ENCODE measurements at places on chromosomes 5 and 9. TPM values are rescaled to one million over a fixed set of nuclear protein-coding genes. Genes with fewer than 3 reads are reported as not detected.
A peak's percentile ranks its signal among the peaks of the same experiment; 100 is the strongest.

The FAM221B gene
- 4.2 TPM for total RNA-seq

DNA sequence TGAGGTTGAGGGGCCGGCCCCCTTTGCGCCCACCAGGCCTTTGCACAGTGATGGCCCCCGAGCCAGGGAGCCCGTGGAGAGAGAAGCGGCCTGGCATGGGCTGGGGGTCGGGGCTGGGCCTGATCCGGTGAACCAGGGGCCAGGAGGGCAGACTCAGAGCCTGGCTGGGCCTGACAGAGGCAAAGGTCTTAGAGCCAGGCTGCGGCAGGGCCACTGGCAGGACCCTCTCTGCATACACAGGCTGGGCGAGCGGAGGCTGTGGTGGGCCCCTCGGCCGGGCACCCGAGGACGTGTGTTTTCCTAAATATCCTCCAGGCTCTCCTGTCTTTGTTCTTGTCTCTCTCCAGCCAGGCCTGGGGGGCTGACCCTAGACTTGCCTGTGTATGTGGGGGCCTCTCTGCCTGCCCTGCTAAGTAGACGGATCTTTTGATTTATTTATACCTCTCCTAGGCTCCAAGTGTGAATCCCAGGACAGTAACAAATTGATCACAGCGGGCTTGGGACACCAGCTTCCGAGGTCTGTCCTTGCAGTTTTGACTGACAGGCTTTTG lies 933 bp downstream of the NEK6 start:
- DNase-seq: no peak
- no peaks in the 10 kb centered on the region for H3K36me3 ChIP-seq
- H3K27ac ChIP-seq: peak overlapping the region; percentile 61

GRCh38 chr5:95923918-95924544 lies 37.6 kb downstream of the ELL2 start:
- peaks cover 30% of the 10 kb centered on the region for H3K4me1 ChIP-seq
- no peak for DNase-seq
- H3K27ac ChIP-seq: peak overlapping the region; percentile 66
- no peaks in the 10 kb centered on the region for H3K36me3 ChIP-seq
- no peaks in the 10 kb centered on the region for H3K27me3 ChIP-seq

- H3K4me3 ChIP-seq: no peak overlapping the region
- H3K27ac ChIP-seq: no peak overlapping the region
- H3K4me1 ChIP-seq: no peaks in the 10 kb centered on the region
- H3K36me3 ChIP-seq: no peaks in the 10 kb centered on the region
- no peaks in the 10 kb centered on the region for H3K27me3 ChIP-seq
- DNase-seq: no peak
These were observed 90.3 kb upstream of the APC start for GRCh38 chr5:112647428-112647827.

The CACFD1 gene
- total RNA-seq: 47.9 TPM

The CSF1R gene
- 4.3 TPM for total RNA-seq

- peaks cover 3% of the 10 kb centered on the region for H3K4me1 ChIP-seq
- H3K4me3 ChIP-seq: no peak overlapping the region
These were observed 22.3 kb downstream of the NCS1 start for GRCh38 chr9:130194378-130194932.

The ROR2 gene
- total RNA-seq: 12.3 TPM

The BNIP1 gene
- 20.5 TPM for total RNA-seq

- no peak overlapping the region for H3K27ac ChIP-seq
- H3K36me3 ChIP-seq: no peaks in the 10 kb centered on the region
- H3K27me3 ChIP-seq: no peaks in the 10 kb centered on the region
- H3K4me3 ChIP-seq: peak overlapping the region; percentile 42
- DNase-seq: no peak
These were observed 10.5 kb downstream of the MSX2 start for GRCh38 chr5:174734571-174735497.

DNA sequence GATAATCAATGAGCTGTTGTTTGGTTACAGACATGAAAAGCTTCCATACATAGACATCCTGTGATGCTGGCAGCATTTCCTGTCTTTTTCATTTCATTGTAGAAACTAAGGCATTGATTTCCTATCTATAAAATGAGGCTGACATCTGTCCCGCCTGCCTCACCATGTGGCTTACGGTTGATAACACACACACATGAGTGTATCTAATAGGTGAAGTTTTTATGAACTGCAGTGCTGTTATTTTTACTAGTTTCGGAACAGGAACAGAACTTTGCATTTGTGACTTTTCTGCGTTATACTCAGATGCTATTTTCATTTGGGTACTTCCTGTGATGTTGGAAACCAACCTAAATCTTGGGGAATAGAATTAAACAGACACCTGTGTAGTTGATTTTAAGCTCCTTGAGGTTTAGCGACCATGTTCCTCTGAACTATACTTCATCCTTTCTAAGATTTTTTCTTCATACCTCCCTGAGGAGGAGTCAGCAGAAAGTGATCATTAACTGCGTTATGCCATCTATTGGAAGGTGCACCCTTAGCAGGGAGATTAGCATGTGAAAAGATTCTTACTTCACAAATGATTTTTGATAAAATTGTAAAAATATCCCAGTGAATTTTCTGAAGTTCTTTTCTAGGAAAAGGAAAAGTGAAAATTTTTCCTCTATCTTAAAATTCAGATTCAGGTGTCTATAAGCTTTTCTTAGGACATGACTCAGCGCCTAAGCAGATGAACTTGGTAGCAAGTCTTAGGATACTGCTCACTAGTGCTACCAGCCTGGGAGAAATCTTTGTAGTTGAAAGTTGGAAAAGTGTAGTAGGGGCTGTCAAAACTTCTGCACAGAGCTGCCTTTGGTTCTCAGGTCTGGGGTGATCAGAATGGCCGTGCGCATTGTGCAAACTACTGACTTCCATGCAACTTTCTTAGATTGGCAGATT lies 134.5 kb downstream of the TRIO start:
- no peak overlapping the region for H3K27ac ChIP-seq
- no peaks in the 10 kb centered on the region for H3K4me1 ChIP-seq
- no peak for DNase-seq
- H3K27me3 ChIP-seq: no peaks in the 10 kb centered on the region
- no peak overlapping the region for H3K4me3 ChIP-seq

- H3K27ac ChIP-seq: no peak overlapping the region
- no peaks in the 10 kb centered on the region for H3K27me3 ChIP-seq
- no peaks in the 10 kb centered on the region for H3K36me3 ChIP-seq
- no peak for DNase-seq
- no peak overlapping the region for H3K4me3 ChIP-seq
- H3K4me1 ChIP-seq: no peaks in the 10 kb centered on the region
These were observed 595.1 kb upstream of the PTGER4 start for GRCh38 chr5:40084614-40085013.

GRCh38 chr5:149781612-149782011 lies 51.5 kb downstream of the PPARGC1B start:
- H3K27me3 ChIP-seq: no peaks in the 10 kb centered on the region
- no peaks in the 10 kb centered on the region for H3K4me1 ChIP-seq
- H3K4me3 ChIP-seq: no peak overlapping the region
- no peak for DNase-seq
- H3K27ac ChIP-seq: no peak overlapping the region

DNA sequence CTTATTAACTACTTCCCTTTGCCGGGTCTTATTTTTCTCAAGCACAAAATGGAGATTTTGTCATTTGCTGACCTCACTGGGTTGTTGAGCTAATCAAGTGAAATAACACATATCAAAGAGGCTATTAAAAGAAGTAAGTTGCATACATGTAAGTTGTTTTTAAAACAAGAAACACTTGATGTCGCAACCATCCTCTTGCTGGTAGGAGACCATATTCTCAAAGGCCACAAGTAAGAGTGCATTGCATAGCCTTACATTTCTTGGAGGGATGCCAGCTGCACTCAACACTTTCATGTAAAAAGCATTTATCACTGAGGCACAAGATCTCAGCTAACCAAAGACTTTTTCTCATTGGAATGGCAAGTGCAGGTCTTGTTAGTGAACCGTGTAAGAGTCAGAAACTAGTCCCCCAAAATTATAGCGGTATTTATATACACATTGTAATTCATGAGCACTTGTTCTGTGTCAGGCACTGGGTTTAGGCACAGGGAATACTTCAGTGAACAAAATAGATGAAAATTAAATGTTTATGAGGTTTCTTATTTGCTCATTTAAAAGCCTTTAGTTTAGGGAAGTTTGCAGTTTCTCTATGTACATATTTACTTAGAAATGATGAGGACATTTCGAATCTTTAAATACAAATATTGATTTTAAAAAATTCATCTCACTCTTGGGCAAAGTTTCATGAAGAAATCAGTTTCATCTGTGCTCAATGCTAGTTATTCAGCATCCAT lies 72.0 kb downstream of the ZFAND5 start:
- peaks cover 5% of the 10 kb centered on the region for H3K4me1 ChIP-seq
- peak; percentile 19 for DNase-seq
- no peak overlapping the region for H3K27ac ChIP-seq
- H3K4me3 ChIP-seq: no peak overlapping the region
- no peaks in the 10 kb centered on the region for H3K36me3 ChIP-seq

DNA sequence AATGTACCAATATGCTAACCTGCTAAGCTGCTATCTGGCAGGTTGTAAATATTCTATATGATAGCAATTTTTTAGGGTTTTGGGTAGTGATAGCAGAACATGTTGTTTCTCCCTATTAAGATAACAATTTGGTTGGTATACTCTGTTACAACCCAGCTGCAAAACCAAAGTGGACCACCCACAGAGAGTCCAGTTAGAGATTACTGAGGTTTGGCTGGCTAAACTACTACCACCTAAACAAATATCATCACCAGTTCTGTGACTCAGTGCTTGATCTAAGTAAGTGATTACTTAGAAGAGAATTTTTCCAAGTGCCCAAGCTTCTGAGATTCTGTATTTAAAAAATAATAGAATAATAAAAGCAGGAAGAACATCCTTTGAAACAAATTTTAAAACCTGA lies 72.3 kb downstream of the XRCC4 start:
- H3K4me1 ChIP-seq: peaks cover 5% of the 10 kb centered on the region
- H3K27me3 ChIP-seq: no peaks in the 10 kb centered on the region
- H3K27ac ChIP-seq: no peak overlapping the region
- H3K36me3 ChIP-seq: no peaks in the 10 kb centered on the region
- no peak overlapping the region for H3K4me3 ChIP-seq

DNA sequence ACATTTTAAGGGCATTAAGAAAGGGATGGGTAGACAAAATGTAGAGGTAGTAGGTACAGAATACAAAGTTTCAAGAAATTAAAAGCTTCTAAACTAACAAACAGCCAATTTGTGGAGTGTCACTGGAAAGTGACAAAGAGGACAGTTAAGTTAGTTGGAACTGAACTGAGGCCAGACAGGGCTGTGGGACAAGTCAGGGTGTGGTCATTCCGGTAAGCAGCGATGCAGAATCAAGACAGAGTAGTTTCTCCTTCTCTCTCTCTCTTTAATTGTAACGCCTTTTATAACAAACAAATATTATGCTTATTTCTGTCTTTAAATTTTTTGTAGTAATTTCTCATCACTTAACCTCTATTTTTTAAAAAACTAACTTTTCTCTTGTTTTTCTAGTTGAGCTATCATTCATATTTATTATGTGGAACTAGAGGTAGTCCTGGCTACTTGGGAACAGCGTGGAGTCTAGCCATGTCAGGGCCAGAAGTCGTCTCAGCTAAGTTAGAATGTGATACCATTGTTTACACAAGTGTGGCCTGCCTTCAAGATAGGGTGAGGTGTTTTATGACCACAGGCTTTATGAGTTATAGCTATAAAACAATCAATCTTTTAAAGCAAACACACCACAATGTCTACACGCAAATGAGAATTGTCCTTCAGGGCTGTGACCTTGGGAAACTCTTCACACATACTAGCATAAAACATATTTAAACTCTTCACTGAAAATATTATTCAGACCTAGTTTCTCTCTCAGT lies 115.3 kb upstream of the CDKN2B start:
- H3K27me3 ChIP-seq: no peaks in the 10 kb centered on the region
- H3K36me3 ChIP-seq: no peaks in the 10 kb centered on the region
- H3K27ac ChIP-seq: no peak overlapping the region

GRCh38 chr5:158724521-158725188 lies 375.1 kb downstream of the EBF1 start:
- H3K4me1 ChIP-seq: peaks cover 22% of the 10 kb centered on the region
- H3K27ac ChIP-seq: no peak overlapping the region
- DNase-seq: no peak
- H3K4me3 ChIP-seq: no peak overlapping the region
- no peaks in the 10 kb centered on the region for H3K27me3 ChIP-seq

- no peaks in the 10 kb centered on the region for H3K27me3 ChIP-seq
- no peaks in the 10 kb centered on the region for H3K36me3 ChIP-seq
- peaks cover 3% of the 10 kb centered on the region for H3K4me1 ChIP-seq
- no peak overlapping the region for H3K27ac ChIP-seq
- H3K4me3 ChIP-seq: no peak overlapping the region
- DNase-seq: no peak
These were observed 125.0 kb upstream of the PITX1 start for GRCh38 chr5:135158982-135159381.
